ENCODE measurements at places on chromosomes 1 and 21.

DNA sequence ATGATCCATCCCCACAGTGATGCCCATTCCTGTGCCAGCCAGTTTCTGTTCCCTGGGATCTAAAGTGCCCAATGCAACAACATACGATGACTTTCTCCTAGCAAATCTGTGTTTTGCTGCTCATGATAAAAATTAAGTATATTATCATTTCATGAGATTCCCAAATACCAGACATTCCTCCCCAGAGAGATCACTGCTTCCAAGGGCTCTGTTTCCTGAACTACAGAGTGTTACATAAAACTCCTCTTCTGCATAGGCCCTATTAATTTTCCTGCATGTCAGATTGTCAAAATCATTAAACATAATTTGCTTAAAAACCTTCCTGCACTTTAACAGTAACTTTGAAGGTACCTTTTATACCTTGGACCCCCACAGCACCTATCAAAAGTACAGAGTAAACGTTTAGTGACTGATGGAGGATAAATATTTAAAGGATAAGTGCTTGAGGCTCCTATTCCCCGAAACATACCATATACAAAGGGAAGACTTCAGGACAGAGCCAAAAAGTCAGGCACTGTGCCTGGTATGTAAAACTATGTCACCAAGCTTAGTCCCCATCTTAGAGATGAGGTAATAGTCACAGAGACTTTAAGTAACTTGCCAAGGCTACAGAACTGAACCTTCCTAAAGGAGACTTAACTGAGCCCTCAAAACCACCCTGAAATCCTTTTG lies 50.2 kb downstream of the SLC25A24 start:
- DNase-seq: no peak

GRCh38 chr1:33640114-33640660 lies 167.7 kb downstream of the ZSCAN20 start:
- no peak for DNase-seq

DNA sequence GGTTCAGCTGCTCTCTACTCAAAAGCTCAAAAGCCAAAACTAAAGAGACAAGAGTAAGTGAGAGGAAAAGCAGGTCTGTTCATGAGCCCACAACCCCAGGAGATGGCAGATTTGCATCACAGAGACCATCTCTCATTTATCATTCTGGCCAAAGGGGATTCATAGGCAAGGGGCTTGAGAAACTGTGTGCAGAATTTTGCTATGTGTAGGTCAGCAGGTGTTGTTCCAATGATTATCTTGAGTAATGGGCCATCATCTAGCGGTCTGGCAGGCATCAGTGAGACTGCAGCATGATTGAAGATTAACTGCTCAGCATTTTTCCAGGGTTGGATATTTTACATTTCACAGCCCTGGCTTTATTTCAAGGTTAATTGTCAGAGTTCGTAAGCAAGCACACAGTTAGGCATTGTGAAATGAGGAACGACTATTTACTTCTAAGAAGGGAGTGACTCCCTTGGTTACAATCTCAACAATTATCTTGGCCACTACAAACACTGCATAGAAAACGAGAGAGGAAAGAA lies 1204.6 kb upstream of the TMPRSS15 start:
- no peak for DNase-seq

DNA sequence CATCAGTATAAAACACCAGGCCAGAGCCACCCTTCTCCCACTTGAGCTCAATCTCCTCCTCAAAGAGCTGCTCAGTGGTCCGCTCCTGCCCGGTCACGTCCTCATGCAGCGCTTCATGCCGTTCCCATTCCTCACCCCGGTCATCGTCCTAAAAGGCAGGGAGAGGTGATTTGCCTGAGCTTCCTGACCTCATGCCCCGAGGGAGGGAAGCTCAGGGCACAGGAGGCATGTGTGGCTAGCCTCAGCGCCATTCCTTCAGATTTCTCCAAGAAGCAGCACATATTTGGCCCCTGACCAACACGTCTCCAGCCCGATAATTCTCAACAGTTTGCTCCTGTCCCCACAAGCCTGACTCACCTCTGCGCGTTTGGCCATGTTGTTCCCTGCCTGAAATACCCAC lies 4.2 kb upstream of the GPN2 start:
- DNase-seq: no peak

- no peak for DNase-seq
Measured at GRCh38 chr1:208107425-208108212, 136.6 kb downstream of the PLXNA2 start.

GRCh38 chr1:1004780-1005697 lies 5.1 kb upstream of the HES4 start:
- DNase-seq: no peak

DNA sequence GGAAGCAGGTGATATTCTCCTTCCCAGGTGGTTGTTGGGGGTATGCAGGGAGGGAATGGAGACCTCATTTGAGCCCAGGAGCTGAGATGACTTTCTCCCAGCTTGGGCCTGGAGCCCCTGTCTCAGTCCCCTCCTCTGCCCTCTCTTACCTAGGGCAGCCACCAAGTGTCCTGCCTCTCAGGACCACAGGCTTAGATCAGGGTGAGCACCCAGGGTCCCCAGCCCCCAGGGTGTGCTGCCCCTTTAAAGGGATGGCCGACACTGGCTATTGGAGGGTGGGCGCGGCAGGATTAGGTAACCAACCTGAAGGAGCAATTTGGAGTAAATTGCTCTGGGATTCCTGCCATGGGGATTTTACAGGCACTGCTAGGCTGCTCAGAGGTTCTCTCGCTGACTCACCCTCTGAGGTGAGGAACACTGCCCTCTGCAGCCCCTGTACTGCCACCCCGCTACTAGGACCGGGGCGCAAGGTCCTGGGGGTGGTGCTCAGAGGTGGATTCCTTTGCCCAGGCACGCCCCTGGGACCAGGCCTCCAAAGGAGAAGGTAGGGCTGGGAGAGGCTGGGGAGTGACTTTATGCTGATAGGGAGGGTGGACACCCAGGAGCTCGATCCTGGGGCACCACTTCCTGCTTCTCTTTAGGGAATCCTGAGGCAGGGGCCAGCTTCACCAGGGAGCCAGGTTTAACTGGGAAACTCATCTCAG lies 1.5 kb downstream of the RPS6KA1 start:
- DNase-seq: no peak

DNA sequence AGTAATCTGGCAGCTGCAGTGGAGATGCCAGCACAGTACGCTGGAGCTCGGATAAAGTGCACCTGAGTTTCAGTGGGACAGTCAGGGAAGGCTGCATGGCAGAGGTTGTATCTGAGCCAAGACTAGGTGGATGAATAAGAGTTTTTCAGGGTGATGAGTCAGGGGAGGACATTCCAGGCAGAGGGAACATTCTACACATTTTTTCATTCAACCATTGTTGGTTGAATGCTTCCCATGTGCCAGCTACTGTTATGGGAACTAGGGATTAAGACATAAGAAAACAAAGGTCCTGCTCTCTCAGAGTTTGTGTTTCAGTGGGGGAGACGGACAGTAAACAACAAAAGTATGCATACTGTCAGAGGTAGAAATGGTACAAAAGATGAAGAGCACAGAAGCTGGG lies 5.2 kb downstream of the LEPR start:
- DNase-seq: no peak

GRCh38 chr1:112887599-112888283 lies 68.3 kb downstream of the SLC16A1 start:
- no peak for DNase-seq

DNA sequence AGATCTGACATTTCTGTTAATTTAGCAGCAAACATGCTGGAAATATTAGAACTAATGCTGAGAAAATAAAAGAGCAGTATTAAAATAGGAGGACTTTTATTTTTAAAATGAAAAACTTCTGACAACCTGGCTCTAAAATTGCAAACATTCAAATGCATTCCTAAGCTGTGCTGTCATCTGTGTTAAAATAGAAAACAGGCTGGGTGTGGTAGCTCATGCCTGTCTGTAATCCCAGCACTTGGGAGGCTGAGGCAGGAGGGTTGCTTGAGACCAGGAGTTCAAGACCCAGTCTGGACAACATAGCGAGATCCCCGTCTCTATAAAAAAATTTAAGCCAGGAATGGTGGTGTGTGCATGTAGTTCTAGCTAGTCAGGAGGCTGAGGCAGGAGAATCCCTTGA lies 44.6 kb downstream of the MIGA1 start:
- no peak for DNase-seq

- no peak for DNase-seq
Measured at GRCh38 chr1:30720271-30721223, 2.8 kb downstream of the MATN1 start.

DNA sequence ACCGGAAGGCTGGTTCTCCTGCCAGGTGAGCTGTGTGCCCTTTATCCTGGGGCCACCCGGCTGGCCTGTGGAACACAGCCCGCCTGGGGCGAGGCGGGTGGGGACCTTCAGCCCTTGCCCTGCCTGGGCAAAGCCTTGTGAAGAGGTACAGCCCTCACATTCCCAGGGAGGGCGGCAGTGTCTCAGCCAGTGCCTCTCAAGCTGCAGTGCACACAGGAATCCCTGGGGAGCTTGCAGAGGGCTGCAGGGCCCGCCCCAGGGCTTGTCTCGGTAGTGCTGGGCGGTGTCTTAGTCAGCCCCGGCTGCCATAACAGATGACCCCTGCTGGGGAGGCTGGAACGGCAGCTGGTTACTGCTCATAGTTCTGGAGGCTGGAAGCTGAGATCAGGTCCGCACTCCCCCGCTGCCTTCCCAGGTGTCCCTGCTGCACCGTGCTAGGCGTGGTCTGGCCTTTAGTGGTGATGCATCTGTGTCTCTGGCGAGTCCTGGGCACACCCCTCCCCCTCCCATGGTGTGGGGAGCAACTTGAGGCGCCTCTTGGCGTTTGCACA lies 12.6 kb downstream of the DFFB start:
- no peak for DNase-seq

- DNase-seq: no peak
Measured at GRCh38 chr21:16389643-16390042, 659.9 kb downstream of the USP25 start.

DNA sequence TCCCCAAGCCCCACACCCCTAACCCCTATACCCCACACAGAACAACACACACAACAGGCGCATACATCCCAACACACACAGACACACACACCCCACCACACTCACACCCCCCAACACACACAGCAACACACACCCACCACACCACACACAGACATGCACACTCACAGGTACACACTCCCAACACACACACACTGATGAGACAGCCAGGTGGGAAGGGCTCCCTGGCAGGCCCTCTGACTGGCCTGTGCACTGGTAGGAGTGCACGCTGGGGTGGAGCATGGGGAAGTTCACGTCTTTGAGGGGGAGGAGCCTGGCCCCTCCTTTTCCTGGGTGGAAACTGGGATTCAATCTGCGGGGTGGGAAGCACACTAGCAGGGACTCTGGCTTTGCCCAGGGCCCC lies 116.7 kb downstream of the RHOU start:
- no peak for DNase-seq

DNA sequence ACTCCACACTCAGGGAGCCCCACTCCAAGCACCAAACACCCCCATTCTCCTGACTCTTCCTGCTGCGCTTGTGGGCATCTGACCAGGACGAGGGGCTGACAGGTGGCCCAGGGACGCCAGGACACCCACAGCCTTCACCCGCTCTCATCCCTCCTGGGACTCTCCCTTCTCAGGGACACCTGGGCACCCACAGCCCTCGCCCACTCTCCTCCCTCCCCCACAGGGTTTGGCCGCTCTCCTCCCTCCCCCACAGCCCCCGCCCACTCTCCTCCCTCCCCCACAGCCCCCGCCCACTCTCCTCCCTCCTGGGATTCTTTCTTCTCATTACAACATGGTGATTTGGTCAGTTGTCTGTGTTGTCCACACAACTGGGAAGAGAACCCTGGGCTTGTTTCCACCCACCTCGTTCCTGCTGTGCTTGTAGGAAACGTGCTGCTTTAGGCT lies 43.4 kb downstream of the PRDM15 start:
- DNase-seq: no peak

- DNase-seq: no peak
Measured at GRCh38 chr1:70204600-70204999, 779 bp downstream of the LRRC40 start.

- no peak for DNase-seq
Measured at GRCh38 chr1:41581216-41582003, 96.9 kb upstream of the EDN2 start.

DNA sequence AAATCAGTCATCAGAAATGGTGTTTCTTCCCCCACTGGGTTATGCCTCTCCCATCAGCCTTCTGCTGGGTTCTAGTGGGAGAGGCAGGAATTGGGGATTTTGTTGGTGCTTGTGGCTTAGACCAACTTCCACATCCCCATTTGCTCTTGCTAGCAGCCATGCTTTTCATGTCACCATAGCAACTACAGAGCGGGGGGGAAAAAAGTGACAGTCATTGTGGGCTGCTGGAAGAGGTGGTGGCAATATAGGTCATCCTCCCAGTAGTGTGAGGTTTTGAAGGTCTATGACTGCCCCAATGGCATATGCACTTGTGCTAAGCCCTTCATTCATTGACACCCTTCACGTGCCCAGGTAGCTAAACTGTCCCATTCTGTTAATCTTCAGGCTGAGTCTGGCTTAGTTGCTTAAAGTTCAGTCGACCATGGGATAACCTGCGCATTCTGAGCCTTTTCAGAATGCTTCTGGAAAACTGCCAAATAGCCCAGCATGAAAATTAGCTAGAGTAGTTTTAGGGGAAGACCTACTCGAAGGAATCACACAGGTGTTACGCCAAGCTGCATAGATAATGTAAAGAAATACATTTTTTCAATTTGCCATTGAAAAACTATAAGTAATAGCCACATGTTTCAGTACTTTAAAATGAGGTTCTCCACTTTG lies 53.7 kb upstream of the ZNF326 start:
- DNase-seq: no peak

DNA sequence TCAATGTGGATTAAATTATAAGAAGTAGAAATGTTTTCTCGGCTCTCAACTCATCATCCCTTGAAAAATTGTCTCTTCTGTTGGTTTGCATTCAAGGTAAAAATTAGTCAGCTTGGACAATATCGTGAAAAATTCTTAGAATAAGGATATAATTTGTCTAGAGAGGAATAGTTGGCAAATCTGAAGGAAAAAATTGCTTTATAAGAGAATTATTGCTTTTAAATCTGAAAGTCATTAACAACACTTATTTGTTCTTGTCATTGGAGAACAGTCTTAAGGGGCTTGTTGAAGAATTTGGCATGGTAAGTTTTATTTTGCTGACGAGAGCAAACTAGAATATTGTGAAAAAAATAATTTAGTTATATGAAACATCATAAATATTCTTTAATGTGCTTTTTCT lies 26.4 kb downstream of the ANGPTL1 start:
- DNase-seq: no peak

GRCh38 chr1:229111703-229112319 lies 159.1 kb upstream of the RAB4A start:
- DNase-seq: no peak

DNA sequence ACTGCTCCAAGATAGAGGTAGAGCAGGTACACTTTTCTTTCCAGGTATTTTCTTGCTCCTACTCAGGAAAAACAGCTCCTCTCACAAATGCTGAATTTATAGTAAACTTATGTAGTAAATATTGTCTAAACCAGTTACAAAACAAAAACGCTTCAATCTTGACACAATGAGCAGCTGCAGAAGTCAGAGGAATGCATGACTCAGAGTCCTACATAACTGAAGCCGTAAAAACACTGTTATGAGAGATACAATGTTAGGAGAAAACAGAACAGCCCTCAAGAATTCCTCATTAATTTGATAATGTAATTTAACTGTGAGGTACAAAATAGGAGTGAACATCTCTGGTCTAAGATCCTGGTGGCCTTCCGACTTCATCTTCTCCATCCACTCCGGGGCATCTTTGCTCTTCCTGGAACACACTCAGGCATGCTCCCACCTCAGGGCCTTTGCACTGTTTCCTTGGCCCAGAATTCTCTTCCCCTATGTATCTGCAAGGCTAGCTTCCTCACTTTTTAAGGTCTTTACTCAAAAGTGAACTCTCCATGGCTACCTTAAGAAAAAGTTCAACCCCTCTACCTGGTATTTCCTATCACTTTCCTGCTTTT lies 138.5 kb downstream of the SLC45A1 start:
- DNase-seq: no peak

Measured in midbrain (tissue), 1 donor.